ENCODE measurements at places on chromosomes 2 and 18.

DNA sequence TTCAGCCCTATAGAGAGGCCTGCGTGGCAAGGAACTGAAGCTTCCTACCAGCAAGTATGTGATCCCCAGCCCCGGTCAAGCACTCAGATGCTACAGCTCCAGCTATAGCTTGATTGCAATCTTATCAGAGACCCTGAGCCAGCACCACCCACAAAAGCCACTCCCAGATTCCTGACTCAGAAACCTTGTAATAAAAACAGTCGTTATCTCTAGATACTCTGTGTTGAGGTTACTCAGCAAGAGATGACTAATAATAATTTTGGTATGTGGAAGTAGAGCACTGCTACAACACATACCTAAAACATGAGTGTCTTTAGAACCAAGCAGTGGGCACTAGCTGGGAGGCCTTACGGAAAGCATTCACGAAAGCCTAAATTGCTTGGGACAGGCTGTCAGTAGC is 216.9 kb downstream of the UXS1 start:
- DNase-seq, result no peak

- DNase-seq, result no peak
Observed at GRCh38 chr2:220127311-220127710, 499.9 kb downstream of the SLC4A3 start.

GRCh38 chr18:31162825-31163435 is at the start of gene DSC1:
TSS of gene DSC1 (minus strand) at chr18:31162856. CDS start at chr18:31162594, 262 bp downstream.
- no peak for DNase-seq

GRCh38 chr18:78764544-78764943 is 215.1 kb upstream of the SALL3 start:
- no peak for DNase-seq

- no peak for DNase-seq
Observed at GRCh38 chr18:54149078-54149697, 75.3 kb downstream of the MBD2 start.

GRCh38 chr2:156327835-156328695 is 4.5 kb downstream of the NR4A2 start:
- DNase-seq, result no peak

GRCh38 chr2:75495862-75496261 is 64.9 kb downstream of the EVA1A start:
- no peak for DNase-seq

DNA sequence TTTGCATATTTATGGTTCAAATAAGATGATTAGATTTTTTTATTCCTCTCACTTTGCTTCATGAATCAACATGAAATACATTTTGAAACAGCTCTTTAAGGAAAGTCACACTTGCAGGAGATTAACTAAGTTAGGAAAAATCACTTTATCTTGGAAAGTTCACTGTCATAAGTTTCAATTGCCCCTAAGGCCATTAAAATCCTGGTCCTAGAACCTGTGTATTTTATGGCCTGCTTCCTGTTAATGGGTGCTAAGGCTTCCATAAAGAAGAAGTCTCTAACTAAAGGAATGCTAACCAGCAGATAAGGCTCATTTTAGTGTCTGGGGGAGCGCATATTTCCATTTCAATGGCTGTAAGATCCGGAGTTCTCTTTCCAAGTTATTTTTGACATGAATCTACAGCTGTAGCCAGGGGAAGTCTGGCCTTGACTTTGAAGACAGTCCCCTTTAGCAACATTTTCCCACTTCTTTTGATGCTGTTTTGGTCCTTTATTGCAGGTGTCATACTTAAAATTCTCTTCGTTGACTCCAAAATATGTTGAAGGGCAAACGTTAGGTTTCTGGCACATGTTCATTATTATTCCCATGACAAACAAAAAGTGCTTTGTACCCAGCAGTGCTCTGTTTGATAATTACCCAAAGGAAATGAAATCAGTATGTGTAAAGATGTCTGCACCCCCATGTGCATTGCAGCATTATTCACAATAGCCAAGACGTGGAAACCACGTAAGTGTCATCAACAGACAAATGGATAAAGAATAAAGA is 34.4 kb upstream of the SH3BP4 start:
- no peak for DNase-seq

DNA sequence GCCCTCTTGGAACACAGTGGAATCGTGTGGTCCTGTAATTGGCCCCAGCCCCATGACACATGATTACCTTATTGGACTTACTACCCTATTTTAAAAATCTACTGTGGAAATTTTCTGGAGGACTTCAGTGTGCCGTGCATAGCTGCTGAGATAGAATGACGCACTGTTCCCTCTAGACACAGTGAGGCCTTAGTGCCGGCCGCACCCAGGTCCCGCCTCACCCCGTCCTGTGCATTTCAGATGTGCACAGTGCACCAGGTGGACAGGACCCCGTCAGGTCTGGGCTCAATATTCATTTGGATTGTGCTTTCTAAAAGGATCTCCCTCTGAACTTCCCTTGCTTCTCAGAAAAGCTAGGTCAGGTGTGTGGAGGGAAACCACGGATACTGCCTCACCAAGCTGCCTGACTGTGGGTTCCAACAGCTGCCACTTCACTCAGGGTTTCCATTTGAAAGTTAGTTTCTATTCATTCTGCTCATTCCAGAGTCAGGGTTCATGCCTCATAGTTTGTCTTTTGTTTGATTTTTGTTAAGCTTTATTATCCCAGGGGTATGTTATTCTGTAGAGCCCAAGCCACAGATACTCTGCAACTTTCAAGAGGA is 155.8 kb downstream of the PTGR3 start:
- DNase-seq, result no peak

DNA sequence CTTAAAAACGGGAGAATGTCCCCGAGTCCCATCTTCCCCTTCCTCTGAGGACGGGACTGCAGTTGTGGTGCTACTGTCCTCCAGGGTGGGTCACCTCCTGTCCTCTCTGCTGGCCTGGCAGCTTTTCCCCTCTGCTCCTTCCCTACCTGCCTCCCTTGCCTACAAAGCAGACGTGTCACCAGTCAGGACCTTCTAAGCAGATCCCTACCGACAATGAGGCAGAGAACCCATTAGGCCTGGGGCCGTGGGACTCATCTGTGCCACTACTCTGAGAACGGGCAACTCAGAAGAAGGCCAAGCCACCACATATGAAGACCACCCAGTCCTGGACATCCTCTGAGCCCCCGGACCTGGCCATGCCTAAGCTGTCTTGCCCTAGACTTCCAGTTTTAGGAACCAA is 103.0 kb upstream of the TEX51 start:
- DNase-seq, result peak; percentile 34

DNA sequence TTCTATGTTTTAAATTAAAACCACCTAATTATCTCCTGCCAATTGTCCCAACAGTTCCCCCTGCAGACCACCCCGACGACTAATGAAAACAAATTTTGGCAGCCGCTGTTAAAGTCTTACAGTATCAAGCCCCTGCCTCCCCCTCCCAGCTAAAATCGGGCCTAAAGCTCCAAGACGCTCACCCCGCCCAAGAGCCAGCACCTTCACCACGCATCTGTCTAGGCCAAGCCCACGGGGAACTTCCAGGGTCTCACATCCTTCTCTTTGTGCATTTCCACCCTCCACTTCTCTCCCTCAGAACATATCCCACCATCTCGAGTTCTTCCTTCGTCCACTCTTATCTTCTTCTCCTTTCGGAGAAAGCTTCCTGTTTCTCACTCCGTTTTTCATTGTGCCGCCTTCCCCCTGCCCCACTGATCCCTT is 445 bp downstream of the PRPF40A start:
- DNase-seq, result no peak

- DNase-seq, result no peak
Observed at GRCh38 chr18:64692826-64693225, 543.9 kb upstream of the LINC00305 start.

GRCh38 chr2:15722980-15723379 is 131.3 kb downstream of the DDX1 start:
- DNase-seq, result no peak

- DNase-seq, result no peak
Observed at GRCh38 chr2:36539631-36540030, 58.3 kb downstream of the FEZ2 start.

GRCh38 chr2:179170901-179171300 is 93.7 kb downstream of the SESTD1 start:
- no peak for DNase-seq

- no peak for DNase-seq
Observed at GRCh38 chr2:104462731-104463130, 391.2 kb upstream of the POU3F3 start.

DNA sequence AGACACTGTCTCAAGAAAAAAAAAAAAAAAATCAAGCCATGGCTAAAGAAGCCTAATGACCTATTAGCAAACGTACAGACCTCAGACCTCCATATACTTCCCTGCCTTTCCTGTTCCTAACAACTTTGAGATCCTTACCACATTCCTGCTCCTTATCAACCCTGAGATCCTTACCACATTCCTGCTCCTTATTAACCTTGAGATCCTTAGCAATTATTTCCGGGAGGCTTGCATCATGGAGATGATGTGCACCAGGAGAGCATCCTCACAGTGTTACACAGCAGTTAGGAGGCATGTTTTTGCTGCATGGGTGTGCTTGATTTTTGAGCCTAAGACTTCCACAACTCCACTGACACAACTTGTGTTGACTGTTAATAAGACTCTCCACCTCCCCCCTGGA is 54.6 kb upstream of the RASGRP3 start:
- DNase-seq, result no peak

DNA sequence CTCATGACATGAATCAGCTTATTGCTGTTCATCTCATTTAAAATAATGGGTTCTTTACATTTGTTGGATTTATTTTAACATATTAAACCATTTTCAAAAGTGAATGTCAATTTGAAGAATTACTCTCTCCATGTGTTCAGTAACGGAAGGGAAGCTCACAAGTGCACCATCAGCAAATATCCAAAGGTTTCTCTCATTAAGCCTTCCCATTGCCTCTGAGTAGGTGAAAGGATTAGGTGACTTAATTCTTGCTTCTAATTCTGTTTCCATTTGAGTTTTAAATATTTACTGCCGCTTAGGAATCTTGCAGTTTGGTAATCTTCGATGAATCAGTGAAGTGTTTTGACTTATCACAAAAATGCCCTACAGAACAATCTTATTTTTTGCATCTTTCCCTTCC is 145.1 kb upstream of the NYAP2 start:
- DNase-seq, result no peak

DNA sequence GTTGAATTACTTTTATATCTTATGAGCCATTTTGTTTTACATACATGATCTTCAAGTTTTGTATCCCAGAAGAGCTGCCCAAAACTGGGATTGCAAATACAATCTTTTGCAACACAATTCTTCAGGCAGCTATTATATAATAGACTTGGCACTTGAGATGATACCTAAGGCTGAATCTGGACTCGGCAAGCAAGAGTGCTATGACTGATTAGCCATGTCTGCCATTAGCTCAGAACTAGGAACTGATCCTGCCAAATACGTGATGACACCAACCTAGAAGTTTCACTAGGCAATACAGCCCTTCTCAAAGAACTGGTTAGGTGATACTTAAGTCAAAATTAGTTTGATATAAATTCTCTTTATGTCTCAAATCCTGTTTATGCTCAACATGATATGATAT is 619.6 kb downstream of the CPS1 start:
- no peak for DNase-seq

DNA sequence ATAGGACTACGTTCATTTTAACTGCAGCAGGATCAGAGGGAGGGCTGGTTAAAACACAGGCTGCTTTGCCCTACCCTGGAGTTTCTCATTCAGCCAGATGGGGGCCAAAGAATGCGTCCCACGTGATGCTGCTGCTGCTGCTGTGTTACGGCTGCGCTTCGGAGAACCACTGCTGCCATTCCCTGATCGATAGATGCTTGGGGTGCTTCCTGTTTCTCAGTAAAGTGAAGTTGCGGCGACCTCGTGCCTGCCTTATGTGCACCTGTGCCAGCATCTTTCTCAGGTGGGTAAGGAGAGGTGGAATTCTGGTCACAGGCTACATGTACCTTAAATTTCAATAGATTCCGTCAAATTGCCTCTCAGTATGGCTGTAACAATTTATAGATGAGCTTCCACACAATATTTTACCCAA is 24.7 kb upstream of the TOGARAM2 start:
- no peak for DNase-seq

GRCh38 chr2:42587526-42588117 is 19.2 kb downstream of the MTA3 start:
- no peak for DNase-seq

- no peak for DNase-seq
Observed at GRCh38 chr2:235793163-235793752, 299.4 kb downstream of the AGAP1 start.

- DNase-seq, result no peak
Observed at GRCh38 chr2:30653847-30654246, 153.4 kb downstream of the CAPN13 start.

- peak; percentile 31 for DNase-seq
Observed at GRCh38 chr2:233823731-233824121, 30.6 kb downstream of the HJURP start.

- DNase-seq, result no peak
Observed at GRCh38 chr2:218648088-218648786, 11.2 kb downstream of the ZNF142 start.

DNA sequence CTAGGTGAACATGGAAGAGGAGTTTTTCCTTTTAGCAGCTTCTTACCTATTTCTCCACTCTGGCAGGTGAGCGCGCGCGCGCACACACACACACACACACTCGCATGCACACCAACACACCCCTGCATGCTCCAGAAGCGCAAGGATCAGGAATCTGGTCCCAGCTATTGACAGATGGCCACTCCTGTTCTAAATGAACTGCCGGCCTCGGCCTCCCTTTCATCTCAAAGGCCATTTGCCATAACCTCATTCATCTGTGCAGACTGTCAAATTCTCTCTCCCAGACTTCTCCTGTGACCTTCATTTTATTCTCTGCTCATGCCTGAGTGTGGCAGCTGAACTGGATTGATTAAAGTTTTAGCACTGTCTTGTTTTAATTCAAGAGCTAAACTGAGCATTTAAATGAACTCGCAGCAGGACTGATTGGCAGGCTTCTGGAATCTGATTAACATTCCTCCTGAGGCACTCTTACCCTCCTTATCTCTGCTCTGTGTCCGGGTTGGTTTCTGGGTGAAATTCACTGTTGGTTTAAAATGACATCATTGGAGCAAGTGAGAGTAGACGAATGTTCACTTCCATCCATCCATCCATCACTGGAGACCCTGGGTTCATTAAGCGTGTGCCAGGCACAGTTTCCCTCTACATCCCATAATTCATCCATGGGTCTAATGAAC is 58.8 kb downstream of the FECH start:
- no peak for DNase-seq

- no peak for DNase-seq
Observed at GRCh38 chr2:232320443-232320803, 58.1 kb upstream of the ALPP start.

DNA sequence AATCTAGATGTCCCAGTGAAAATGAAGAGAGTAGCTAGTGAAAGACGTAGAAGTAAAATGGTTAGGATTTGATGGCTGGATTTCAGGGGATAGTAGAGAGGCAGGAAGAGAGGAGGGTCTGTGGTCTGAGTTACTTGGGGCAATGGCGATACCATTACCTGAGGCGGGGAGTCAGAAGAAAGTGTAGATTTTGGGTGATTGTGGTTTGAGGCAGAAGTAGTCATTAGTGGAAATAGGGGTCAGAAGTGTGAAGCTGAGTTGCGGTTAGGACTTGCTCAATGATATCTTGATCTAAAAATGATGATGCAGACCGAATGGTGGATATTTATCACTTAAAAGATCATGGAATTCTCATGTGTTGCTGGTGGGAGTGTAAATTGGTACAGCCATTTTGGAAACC is 41.0 kb downstream of the CEP192 start:
- no peak for DNase-seq

GRCh38 chr2:120959426-120959825 is 223.8 kb downstream of the GLI2 start:
- no peak for DNase-seq

GRCh38 chr2:32264422-32265105 is at the start of gene NLRC4:
TSS of gene NLRC4 (minus strand) at chr2:32264886. CDS start at chr2:32256775, 8,111 bp downstream.
- DNase-seq, result peak; percentile 13

GRCh38 chr2:201759567-201759966 is 21.2 kb downstream of the ALS2 start:
- no peak for DNase-seq

- DNase-seq, result peak; percentile 49
Observed at GRCh38 chr2:231927566-231927890, 1.3 kb upstream of the NPPC start.
